ENCODE measurements at places on chromosomes 11 and 22.

GRCh38 chr11:72747289-72747855 is 4.8 kb downstream of the ARAP1 start:
- no peak for DNase-seq

DNA sequence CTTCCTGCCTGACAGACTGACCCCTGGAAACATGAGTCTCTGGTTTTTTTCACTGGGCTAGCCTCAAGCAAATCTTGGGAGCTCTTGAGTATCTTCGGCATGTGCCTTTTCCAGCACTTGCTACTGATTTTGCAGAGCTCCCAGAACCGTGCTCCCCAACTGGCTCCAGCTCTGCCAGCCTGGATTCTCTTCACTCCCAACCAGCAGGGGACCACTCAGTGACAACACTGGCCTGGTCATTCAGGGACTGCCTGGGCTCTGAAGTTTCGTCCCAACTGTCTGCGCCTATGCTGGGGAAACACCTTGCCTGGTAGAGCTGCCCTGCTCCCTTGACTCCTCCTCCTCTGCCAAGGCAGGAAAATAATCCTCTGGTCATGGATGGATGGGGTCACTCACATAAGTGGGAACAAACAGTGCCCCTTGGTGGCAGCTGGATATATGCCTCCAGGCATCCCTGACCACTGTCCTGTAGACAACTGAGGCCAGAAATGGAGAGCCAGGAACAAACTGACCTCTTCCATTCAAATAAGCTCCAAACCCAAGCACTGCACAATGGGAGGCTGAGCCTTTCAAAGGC is 30.2 kb downstream of the POLDIP3 start:
- DNase-seq = no peak

DNA sequence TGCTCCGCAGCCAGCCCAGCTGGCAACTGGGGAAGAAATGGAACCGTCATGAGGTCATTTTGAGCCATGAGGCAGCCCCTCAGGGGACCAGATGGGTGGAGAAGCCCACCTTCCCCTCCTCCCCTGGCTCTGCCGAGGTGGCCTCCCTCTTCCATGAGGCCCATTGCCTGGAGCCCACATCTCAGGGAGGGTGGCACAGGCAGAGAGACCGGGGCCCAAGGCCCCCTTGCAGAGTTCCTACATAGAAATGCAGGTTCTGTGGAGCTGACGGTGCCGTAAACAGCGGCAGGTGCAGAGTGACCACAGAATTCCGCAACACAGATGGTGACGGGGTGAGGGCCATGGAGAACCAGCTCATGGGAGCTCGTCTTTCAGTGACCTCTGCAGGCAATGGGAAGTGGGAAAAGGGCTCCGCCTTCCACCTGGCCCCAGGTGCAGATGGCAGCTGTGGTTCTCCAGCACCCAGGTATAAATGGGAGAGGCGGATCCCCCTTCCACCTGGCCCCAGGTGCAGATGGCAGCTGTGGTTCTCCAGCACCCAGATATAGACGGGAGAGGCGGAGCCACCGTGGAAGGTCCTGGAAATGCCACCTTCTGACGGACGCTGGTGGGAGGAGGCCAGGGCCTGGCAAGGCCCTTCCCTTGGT is 765.4 kb downstream of the BRD1 start:
- DNase-seq = no peak

DNA sequence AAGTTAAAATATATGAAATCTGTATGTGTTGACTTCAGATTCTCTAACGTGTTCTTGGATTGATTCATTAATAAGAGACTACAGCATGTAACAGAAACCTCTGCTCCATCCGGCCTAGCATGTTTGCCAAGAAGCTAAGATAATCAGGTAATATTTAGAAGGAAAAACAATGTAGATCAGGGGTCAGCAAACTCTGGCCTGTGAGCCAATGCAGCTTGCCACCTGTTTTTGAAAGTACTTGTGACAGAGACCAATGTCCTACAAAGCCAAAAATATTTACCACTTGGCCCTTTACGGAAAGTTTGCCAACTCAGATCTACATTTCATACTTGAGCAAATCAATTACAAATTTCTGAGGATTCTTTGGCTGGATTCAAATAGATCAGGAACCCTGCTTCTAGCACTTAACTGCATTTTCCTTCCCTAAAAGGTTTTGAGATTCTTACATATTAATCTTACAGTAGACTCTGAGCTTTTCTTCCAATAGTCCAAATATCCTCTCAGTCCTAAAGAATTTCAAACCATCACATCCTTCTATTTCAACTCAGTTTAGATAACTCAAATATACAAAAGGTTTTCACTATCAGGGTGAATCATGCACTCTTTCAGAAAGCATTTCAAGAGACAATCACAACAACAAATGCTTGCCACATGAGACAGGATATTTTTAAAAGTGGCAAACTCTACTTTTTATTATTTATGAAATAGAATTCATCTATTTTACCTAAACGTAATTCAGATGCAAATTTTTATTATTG is 29.5 kb downstream of the APOL5 start:
- DNase-seq = no peak

GRCh38 chr11:129911298-129911697 is 15.9 kb upstream of the NFRKB start:
- DNase-seq = no peak

GRCh38 chr11:71484248-71485062 is 31.5 kb downstream of the NADSYN1 start:
- DNase-seq = no peak

DNA sequence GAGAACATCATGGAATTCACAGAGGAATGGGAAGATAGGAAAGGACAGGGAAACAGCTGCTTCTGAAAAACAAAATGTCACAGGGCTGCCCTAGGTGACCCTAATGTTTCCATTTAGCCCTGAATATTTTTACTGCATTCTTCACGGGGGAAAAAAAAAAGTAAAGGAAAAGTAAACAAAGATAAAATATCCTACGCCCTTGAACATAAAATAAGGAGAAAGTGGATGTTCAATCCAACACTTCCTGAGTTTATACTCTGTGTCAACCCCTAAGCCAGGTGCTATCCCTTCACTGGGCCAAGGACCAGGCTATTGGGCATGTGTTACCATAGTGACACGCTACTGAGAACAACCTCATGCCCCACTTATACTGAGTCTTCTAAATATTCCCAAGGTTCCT is 84.7 kb downstream of the FAM76B start:
- no peak for DNase-seq

GRCh38 chr11:65246506-65246905 is 15.3 kb upstream of the POLA2 start:
- no peak for DNase-seq

- no peak for DNase-seq
Measured at GRCh38 chr22:45922256-45922655, 54.7 kb downstream of the WNT7B start.

GRCh38 chr11:126833065-126833464 is 167.5 kb downstream of the KIRREL3 start:
- no peak for DNase-seq

DNA sequence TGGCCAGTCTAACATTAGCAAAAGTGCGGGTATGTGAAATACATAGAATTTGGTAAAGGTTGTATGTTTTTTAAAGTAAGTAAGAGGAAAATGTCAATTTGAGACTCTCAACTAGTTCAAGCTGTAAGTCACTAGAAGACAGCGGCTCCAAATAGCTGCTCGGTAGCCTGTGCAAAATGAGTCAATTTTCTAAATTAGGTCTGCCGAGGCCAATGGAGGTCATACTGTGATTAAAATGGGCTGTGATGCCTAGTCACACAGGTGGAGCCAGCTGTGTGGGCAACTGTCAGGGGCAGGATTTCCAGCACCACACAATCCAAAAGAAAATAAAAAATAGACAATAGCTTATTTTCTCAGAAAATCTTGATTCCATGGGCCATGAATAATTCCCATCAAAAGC is 32.3 kb downstream of the KCNA4 start:
- no peak for DNase-seq

Data from fibroblast of skin of left biceps (primary cell).